Activated T-helper 1 cell treated with anti-CD3 and anti-CD28 coated beads, Interleukin-2, amount 50 U/mL, for 16 hours (primary cell): ENCODE measurements at places on chromosomes 12 and 14.

DNA sequence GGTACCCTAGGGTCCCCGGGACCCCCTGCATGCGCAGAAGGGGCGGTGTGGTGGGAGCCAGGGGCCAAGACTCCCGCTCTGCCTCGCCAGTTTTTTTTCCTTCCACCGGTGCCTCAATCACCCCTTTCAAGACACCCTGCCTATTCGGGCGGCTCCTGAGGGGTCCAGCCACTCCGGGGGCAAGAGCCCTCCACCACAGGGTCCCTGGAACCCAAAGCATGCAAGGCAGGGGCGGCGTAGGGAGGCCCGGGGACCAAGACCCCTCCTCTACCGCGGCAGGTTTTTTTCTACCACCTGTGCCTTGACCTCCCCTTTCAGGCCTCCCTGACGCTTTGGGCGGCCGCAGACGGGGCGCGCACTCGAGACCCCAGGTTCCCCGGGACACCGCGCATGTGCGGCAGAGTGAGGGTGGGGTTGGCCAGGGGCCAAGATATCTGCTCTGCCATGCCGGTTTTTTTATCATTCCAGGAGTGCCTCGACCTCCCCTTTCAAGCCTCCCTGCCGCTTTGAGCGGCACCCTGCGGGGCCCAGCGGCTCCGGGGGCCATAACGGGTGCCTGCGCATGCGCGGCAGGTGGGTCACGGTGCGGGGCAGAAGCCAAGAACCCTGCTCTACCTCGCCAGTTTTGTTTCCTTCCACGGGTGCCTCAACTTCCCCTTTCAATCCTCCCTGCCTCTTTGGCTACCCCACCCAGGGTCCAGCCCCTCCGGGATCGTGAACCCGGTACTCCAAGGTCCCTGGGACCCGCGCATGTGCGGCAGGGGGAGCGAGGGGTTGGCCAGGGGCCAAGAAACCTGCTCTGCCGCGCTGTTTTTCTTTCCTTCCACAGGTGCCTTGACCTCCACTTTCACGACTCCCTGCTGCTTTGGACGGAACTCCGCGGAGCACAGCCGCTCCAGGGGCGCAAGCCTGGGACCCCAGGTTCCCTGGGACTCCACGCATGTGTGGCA, 328.1 kb downstream of the ALG10 start:
- no peak for DNase-seq

- no peak for DNase-seq
Observed at GRCh38 chr12:105861227-105861626, 277.5 kb downstream of the NUAK1 start.

GRCh38 chr14:49250109-49250508, 336.1 kb downstream of the RPS29 start:
- no peak for DNase-seq

DNA sequence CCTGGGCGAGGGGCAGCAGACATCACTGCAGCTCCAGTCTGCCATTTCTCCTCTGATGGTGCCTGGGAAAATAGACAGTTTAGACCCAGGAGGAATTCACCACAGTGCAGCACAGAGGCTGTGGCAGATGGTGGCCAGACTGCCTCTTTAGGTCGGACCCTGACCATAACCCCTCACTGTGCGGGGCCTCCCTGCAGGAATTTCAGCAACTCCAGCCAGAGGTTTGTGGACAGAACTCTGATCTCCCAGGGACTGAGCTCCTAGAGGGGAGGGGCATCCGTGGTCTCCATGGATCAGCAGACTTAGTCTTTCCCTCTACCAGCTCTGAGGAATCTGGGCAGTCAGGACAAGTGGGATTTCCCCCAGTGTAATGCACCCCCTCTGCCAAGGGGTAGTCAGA, 106.5 kb downstream of the ZC3H14 start:
- no peak for DNase-seq

DNA sequence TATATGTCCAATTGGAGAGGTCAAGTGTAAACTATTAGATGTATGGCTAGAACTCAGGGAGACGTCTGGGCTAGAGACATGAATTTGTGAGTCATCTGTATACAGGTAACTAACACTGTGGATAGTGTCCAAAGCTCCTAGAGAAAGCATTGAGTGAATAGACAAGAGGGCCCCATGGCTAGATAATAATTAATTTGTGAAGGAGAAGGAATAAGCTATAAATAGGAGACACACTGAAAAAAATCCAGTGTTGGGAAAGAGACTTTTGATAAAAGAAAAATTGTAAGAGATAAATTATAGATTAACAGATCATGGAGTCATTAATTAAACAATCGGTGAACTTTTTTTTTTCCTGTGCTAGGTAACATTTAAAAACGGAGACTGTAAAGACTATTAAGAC, 326.6 kb upstream of the PRICKLE1 start:
- DNase-seq = no peak

DNA sequence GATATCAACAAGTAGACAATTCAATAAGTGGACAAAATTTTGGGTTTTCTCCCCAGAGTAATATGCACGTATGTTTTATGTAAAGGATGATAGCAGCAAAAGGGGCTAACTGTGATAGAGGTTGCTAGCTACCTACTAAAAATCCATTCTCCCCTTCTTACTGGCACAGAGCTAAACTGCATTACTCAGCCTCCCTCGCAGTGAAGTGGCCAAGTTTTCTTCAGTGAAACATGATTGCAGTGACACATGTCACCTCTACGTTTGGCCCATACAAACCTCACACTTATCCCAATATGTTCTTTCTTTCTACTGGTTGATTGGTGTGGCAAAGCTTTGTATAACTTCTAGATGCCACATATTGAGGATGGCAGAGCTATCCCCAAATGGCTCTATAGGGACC, 34.3 kb downstream of the GPR65 start:
- DNase-seq = no peak

GRCh38 chr14:77791225-77791600, 8.7 kb upstream of the ADCK1 start:
- no peak for DNase-seq

- no peak for DNase-seq
Observed at GRCh38 chr12:88579161-88579517, 1.1 kb downstream of the KITLG start.

- DNase-seq = no peak
Observed at GRCh38 chr12:96044017-96044942, 8.9 kb upstream of the LTA4H start.

DNA sequence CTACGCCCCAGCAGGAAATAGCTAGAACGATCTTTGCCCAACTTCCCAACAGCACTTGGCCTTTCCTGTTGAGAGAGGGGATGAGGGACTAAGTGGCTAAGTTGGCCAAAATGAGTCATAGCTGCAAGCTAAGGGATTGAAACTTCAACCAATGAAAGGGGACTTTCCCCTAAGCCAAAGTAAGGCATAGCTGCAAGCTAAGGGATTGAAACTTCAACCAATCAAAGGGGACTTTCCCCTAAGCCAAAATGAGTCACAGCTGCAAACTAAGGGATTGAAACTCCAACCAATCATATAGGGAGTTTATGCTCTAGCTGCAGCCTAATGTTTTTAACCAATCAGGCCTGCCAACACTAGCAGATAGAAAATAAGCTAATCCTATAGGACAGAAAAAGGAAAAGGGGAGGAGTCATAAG, 100.5 kb upstream of the SSTR1 start:
- DNase-seq = no peak

- DNase-seq = no peak
Observed at GRCh38 chr12:128399253-128399652, 132.3 kb downstream of the TMEM132C start.

DNA sequence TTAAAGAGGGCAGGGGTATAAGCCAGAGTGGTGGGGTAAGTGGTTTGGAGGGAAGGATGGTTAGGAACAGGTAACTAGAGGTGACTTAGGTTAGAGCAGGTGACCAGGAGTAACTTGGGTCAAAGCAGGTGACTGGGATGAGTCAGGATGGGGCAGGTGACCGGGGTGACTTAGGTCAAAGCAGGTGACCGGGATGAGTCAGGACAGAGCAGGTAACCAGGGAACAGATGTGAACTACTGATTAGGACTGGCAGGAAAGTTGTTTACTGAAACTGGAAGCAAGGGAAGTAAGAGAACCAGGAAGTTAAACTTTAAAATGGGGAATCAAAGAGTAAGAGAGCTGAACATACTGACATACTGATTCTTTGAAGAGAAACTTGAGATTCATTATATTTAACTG, 57.4 kb downstream of the FSCB start:
- no peak for DNase-seq

DNA sequence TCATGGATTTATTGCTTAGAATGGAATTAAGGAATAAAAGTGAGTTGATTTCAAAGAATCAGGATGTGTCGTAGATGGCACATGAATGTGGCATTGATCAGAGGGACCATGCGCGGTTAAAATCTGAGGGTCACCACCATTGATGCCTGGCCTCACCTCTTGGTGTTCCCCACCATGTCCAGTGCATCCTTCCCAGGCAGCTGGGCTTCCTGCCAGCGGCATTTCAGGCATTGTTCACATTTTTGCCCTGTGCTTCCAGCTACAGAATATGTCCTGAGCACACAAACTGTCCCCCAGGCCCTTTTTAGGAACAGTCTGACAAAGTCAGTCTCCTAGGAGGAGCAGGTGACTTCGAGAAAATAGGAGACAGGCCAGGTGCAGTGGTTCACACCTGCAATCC, 42.0 kb upstream of the TSPAN9 start:
- no peak for DNase-seq

DNA sequence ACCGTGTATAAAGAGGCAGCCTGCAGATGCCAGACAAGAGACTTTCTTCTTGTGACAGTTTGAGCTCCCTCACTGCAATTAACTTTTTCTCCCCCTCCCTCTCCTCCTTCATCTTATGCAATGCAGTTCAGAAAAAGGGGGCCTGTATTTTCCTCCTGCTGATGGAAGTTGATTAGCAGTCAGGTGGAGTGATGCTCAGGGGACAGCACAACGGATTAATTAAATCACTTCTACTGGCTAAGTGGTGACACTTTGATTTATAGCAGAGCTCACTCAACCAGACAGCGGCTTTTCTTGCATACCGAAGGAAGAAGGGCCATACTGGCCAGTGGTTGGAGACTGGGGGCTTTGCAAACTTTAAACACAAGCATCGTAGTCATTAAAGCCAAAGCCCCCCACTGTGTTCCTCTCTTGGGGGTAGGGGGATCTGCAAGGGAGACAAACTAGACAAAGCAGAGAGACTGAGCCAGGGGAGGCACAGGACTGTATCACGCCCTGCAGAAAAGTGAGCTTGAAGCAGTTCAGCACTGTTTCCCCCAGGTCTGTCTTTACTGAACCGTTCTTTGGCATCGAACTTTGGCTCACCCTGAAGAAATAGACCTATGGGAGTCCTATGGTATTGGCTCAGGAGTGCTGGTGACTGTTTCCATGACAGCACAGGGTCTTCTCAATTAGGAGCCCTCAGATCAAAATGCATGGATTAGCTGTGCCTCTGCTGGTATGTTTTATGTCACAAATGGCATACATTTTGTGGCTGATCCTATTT, 47.7 kb downstream of the SPRING1 start:
- no peak for DNase-seq

DNA sequence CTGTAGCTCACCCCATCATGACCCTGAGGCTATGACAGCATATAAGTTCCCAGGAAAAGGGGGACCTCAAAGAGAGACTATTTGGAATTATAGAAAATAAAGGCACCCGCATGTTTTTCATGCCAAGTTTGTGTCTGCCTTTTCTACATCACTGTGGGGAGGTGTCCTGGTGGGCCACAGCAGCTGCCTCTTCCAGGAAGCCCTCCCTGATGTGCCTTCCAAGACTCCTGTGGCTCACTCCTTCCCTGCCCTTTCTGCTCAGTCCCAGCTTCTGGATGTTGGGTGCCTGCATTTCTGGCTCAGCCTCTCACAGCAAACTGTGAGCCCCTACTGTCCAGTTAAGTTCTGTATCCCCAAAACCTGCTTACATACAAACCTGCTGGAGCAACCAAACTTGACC, 36.3 kb upstream of the BEGAIN start:
- no peak for DNase-seq

DNA sequence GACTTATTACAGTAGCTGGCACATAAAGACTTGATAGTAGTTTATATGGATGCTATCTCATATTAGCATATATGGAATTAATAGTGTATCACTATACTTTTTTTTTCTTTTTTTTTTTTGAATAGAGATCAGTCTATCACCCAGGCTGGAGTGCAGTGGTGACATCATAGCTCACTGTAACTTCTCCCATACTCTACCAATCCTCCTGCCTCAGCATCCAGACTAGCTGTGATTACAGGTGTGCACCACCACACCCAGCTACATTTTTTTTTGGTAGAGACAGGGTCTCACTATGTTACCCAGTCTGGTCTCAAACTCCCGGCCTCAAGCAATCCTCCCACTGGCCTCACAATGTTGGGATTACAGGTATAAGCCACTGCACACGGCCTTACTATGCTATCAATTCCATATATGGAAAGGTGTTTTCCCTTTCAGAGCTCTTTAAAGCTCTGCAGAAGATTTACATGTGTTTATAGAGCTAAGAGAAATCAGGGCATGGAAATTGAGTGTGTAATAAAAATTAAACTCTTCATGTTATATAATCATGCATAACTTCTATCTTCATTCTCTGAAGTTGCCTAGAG, 1.8 kb upstream of the TBK1 start:
- no peak for DNase-seq

DNA sequence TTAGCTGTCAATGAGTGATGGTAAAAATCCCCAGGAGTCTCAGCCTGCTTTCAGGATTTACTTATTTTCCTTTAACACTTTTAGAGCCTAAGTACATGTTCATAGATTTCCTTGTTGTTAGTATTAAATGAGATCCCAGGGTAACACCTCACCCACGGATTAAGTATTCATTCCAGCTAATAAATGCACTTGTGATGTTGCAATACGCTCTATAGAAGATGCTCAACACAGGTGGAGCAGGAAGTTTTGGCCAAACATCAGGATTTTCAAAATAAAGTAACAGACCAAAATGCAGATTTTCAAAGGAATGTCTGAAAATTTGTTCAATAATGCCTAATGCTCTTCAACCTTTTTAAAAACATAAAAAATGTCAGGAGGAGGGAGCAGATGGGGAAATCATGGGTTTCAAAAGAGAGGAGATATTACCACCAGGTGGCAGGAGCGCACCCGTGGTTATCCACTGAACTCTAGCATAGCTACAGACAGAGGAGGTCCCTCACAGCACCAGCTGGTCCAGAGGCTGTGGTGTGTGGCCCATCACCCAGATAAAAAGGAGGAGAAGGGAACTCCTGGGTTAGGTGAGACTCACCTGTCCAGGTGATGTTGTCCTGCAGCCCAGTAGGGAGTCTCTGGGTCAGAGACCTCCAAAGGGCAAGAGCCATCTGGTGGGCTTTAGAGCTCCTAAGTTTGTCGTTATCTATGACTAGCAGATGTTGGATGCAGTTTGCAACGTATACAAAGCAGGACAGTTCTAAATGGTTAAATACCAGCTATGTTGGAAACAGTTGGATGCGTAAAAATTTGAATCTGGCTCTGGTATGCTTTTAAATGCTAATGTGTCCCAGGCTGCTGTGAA, 1158.4 kb upstream of the TMEM132C start:
- no peak for DNase-seq
